ENCODE measurements at places on chromosomes 1 and 21.

DNA sequence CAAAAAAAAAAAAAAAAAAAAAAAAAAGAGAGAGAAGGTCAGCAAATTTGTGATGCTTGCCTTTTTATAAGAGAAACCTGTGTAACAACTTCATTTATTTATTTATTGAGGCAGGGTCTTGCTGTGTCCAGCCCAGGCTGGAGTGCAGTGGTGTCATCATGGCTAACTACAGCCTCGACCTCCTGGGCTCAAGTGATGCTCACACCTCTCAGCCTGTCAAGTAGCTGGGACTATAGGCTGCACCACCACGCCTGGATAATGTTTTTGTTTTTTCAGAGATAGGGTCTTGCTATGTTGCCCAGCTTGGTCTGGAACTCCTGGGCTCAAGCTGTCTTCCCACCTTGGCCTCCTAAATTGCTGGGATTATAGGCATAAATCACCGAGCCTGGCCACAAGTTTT is 42.4 kb downstream of the DHCR24 start:
- DNase-seq: no peak

GRCh38 chr1:162703708-162704107 is 71.4 kb downstream of the DDR2 start:
- DNase-seq: no peak

- no peak for DNase-seq
Observed at GRCh38 chr21:15436031-15436430, 293.8 kb upstream of the USP25 start.

- no peak for DNase-seq
Observed at GRCh38 chr21:32437729-32438128, 25.2 kb downstream of the EVA1C start.

GRCh38 chr21:33781121-33781520 is 134.5 kb downstream of the ATP5PO start:
- no peak for DNase-seq

DNA sequence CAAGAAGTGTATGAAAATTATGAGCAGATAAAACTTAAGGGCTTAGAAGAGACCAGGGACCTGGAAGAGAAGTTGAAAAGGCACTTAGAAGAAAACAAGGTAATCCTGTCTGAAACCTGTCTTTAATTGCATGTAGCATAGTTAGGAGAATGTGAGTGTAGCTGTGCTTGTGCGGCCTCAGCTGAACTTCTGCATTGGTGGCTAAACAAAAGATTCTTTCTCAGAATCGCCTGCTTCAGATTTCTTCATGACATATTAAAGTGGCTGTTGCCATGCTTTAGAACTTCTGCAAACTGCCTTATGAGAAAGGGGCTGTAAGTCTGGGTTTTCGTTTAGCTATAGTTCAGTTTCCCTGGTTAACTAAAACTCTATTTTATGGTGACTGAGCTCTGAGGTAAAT is 94.5 kb downstream of the VPS26C start:
- no peak for DNase-seq

DNA sequence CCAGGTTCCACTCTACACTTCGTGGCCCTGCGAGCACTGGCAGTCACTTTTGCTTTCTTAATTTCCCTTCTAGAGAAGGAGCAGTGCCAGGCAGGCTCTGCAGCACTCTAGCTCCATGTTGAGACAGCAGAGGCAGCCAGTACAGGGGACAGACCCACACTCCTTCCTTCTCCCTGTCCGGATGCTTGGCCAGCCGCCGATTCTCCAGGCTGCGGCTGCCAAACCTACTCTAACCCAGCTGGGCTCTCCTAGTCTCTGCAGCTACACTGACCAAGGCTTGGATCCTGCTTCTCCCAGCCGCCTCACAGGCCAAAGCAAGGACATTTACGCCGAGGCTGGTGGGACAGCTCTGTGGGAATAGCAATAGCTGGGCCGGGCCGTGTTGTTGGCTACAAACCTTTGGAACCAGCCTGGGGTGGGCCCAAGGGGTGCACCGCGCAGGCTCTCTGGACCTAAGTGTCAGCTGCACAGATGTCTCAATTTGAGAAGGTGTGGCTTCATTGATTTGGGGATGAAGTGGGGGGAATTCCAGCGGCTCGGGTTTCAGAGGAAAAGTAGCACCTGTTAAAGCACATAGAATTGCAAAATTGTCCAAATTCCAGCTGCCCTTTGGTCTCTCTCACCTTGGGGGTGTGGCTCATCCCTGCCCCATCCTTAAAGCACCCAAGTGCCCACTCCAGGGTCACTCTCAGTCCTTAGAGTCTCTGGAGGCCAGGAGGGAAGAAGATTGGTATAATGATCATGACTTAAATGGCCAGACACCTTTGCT is 3.2 kb downstream of the BARHL2 start:
- no peak for DNase-seq

GRCh38 chr1:72485801-72486200 is 203.5 kb upstream of the NEGR1 start:
- DNase-seq: no peak

DNA sequence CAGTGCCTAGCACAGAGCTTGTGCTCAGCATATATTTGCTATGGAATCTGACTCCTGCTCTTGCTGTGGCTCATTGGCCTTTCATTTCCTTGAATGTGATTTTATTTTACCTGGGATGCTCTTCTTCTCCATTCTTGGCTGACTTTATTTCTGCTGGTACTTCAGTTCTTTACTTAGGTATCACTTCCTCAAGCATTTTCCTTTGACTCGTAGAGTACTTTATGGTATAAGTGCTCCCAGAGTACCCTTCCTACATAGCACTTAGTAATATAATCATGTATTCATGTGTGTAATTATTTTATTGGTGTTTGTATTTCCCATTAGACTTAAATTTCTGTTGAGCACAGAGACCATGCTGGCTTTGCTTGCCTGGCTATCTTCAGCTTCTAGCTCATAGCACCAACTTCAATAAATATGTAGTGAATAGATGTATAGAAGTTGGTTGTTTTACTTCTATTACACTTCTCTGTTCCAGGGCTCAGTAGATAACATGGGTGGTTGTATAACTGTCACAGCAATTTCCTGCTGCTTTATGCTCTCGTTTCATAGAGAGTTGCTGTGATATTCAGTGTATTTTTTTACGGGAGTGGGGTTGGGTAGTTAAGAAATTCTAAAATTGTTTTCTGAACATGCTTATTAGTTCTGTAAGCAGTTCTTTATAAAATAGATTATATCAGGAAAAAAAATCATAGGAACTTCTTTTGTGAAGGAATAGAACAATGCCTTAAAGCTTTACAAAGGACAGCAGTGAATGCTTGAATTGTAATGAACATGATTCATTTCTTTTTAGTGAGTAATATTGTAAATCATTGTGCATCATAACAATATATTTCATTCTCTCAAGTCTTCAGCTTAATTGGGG is 112.2 kb downstream of the NEK7 start:
- DNase-seq: no peak

GRCh38 chr1:19405195-19405760 is 80.1 kb downstream of the CAPZB start:
- no peak for DNase-seq

- no peak for DNase-seq
Observed at GRCh38 chr1:34899906-34900305, 29.5 kb downstream of the DLGAP3 start.

GRCh38 chr1:201411292-201411691 is 10.2 kb downstream of the TNNI1 start:
- no peak for DNase-seq

GRCh38 chr21:45291613-45292398 is 4.1 kb upstream of the POFUT2 start:
- no peak for DNase-seq

DNA sequence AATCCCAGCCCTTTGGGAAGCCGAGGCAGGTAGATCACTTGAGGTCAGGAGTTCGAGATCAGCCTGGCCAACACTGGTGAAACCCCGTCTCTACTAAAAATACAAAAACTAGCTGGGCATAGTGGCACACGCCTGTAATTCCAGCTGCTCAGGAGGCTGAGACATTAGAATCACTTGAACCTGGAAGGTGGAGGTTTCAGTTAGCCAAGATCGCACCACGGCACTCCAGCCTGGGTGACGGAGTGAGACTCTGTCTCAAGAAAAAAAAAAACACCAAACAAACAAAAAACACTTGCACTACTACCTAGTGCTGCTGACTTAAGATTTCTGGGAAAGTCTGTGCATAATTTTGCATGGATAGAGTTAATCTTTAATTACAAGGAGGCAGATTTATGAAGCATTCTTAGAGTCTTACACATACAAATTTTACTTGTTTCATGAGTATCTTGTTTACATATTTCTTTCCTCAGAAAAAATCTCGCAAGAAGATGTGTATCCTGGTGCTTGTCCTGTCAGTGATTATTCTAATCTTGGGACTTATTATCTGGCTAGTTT is 8.7 kb upstream of the PPP1R8 start:
- no peak for DNase-seq

DNA sequence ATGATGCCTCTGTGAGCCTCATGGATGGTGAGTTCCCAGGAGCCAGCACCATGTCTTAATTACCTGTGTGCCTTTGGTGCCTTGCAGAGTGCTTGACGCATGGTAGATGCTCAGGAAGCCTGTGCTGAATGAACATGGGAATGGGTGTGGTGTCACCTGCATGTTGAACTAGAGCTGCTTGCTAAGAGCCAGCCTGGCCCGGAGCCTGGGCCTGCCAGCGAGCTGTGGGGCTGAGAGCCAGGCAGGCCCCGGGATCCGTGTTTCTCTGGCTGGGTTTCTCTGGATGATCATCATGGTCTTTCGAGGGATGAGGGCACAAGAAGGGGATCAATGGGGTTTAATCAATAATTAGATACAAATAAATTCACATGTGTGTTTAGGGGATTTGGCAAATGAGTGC is 6.7 kb upstream of the TEX35 start:
- no peak for DNase-seq

DNA sequence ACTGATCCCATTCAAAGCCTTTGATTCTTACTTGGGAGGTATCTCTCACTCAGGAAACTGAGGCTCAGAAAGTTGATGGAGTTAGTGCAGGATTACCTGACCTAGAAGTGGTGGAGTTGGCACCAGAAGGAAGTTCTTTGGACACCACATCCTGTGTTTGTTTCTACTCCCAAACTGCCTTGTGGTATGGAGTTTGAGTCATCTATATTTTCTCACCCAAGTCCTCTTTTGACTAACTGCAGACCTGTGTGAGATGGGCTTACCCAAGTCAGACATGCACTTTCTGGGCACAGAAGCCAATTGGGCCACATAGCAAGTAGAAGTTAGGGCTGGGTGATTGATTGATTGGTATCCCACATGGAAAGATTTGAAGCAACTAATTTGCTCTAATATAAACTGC is 36.1 kb downstream of the FGGY start:
- DNase-seq: no peak

DNA sequence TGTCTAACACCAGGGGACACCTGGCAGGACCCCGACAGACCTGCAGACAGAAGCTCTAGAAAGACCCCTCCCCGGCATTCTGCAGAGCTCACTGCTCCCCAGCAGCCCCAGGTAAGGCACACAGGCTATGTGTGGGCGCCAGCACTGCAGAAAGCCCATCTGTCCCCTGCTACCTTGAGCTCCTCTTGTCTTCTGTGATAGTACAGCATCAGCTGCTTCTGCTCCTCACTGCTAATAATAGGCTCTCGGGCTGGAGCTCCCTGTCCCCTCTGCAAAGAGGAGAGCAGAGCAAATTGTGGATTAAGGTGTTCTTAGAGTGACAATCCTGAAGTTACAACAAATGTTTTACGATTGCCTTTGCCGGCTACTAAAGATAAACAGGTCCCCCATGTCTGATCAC is 10.1 kb downstream of the CFAP298 start:
- DNase-seq: no peak

DNA sequence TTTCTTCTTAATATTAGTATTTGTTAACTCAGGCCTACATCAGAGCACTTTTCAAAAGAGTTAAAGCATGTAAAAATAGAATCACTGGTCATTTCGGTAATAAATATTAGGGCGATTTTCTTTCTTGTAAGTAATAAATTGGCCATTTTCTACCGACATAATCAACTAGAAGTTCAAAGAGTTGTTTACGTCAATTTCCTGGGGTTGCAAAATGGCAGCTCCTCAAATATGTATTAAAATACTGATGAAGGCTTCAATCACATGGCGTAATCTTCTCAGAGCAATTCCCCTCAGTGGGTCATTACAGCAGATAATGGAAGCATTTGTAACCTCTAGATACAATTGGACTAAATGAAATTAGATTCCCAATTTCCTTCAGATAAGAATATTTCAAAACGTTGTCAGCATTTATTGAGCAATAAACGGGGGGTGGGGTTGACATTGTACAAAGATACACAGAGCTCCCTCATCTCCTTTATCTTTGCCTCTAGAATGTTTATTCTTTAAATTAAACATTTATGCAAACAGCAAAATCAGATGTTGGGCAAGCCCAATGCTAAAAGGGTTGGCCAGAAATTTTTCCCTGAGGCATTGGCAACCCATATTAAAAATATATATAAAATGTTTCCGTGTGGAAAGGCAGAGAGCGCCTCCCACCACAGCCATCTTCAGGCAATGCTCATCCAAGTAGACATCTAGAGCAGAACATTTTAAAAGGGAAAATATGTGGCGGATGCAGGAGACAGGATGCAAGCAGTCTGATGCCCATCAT is 240.6 kb downstream of the NCAM2 start:
- DNase-seq: no peak

- DNase-seq: no peak
Observed at GRCh38 chr1:208654241-208654640, 410.1 kb upstream of the PLXNA2 start.

- no peak for DNase-seq
Observed at GRCh38 chr1:9840176-9840575, 16.4 kb upstream of the CLSTN1 start.

- no peak for DNase-seq
Observed at GRCh38 chr1:206935491-206936067, 10.7 kb downstream of the PIGR start.

GRCh38 chr1:110603058-110603457 is 3.1 kb downstream of the KCNA2 start:
- DNase-seq: no peak

GRCh38 chr1:119959268-119960220 is 63.2 kb upstream of the ADAM30 start:
- DNase-seq: no peak

DNA sequence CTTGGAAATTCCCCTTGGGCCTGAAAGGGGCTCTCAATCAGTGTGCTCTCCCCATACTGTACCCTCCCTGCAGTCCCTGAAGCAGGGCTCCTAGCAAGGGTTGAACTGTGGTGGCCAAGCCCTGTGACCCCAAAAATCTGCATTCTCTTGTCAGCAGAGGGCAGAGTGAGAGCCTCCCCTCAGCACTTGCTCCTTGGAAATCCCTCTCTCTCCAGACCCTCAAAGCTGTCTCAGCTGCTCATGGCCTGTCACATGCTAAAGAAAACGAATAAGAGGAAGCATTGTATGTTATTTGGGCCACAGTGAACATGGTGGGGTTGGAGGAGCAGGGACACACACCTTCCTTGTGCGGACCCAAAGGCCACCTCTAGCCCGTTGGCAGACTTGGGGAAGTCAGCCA is 47.2 kb upstream of the SYNC start:
- DNase-seq: no peak

GRCh38 chr1:229410692-229411433 is 23.0 kb downstream of the ACTA1 start:
- no peak for DNase-seq

DNA sequence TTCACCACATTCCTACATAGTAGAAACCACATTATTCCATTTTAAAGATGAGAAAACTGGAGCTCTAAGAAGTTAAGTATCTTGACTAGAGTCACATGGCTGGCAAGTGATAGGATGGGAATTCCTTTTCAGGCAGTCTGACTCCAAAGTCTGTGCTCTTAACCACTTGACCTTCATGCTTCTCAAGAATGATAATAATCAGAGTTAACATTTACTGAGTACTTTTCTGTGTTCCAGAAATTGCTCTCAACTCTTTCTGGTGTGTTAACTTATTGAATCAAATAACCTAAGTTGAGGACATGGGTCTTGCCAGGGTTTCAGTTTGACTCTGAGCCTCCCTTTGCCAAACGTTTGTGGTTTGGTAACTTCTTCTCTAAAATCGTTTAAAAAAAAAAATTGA is 169.4 kb downstream of the RASAL2 start:
- no peak for DNase-seq

Data from NK-92 treated with Interleukin-12 subunit alpha and Interleukin-12 subunit beta, amount 100 ng/mL, for 24 hours (cell line).